Stimulated activated naive CD4-positive, alpha-beta T cell (primary cell): ENCODE measurements at places on chromosomes 1 and 21.
A peak's percentile ranks its signal among the peaks of the same experiment; 100 is the strongest.

- peak; percentile 24 for DNase-seq
Observed at GRCh38 chr21:45887120-45887611, 94.4 kb upstream of the COL6A1 start.

GRCh38 chr1:98304888-98305287 is 356.6 kb upstream of the SNX7 start:
- no peak for DNase-seq

DNA sequence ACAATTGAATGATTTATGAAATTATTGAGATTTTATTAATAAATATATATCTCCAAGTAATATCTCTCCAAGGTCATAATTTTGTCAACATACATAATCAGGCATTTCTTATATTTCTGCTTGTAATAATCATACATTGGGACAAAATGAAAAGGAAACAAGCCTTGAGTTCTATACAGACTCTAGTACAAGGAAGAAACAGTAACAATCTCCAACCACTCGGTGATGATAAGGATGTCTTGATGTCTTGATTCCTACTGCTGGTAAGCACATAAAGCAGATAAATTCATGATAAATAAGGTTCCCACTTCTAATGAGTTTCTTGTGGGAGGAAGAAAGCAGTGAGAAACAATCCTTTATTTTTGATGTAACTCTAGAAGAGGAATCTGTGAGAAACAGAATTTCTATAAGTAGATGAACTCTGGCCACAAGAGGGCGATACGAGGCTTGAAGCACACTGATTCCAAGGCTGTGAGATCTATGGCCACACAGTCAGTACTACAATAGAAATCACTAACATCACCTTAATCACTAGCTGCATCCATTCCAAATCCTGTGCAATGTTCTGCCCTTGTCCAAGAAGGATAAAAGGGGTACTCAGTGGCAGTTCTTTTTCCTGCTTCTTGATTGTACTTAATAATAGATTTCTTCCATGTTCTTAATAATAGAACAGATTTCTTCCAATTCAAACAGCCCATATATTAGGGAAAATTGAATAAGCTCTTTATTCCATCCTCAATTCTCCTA is 41.4 kb upstream of the LRRC8B start:
- peak; percentile 77 for DNase-seq

DNA sequence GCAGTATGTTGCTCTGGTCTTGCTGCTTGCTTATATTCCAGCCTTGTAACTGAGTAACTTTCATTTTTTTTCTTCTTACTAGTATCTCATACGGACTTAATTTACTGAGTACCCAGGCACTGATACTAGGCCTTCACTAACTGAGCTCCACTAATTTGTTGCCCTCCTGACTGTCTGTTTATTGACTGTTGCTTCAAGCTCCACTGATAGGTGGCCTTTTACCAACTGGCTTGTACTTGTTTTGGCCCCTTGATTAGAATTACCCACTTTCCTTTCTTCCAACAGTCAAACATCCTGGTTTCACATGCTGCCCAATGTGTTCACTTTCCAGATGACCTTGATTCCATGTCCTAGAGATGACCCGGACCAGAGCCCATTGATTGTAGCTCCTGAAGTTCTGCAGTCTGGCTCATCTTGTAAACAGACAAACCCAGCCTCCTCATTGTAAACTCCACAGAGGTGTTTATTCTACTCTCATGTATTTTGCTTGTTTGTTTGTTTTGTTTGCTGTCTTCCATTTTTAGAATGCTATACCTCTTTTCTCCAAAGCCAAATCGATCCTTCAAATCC is 27.7 kb downstream of the RGS1 start:
- DNase-seq, result no peak

GRCh38 chr1:177432897-177433296 is 262.1 kb downstream of the BRINP2 start:
- DNase-seq, result no peak

- DNase-seq, result no peak
Observed at GRCh38 chr1:98002288-98002687, 81.5 kb upstream of the DPYD start.

DNA sequence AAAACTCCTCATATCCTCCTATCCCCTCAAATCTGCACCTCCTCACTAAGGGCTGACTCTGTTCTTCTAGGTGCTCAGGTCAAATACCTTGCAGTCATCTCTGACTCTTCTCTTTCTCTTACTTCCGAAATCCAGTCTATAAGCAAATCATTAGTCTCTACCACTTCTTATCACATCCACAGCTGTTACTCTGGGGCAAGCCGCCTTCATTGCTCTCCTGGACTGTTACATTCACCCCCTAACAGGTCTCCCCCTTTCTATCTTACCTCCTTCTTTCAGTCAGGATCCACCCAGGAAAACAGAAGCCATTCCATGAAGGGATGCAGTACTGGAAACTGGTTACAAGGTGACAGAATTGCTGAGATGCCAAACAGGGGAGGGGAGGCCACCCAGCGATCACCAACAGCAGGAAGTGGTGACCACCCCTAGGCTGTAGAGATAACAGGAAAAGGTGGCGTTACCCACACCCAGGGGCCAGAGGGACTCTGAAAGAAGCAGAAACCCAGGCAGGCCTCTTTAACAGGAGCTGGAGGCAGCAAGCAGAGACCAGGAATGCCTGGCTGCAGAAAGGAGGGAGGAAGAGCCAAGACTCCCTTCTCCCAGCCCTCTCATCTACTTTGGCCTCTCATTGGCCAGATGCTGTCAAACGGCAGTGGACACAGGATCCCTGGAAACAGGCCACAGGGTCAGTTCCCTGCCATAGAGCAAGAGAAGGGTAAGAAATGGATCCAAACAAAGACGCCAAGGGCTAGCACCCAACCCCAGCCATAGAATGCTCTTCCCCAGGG is 55.5 kb upstream of the FOXO6 start:
- DNase-seq, result no peak

DNA sequence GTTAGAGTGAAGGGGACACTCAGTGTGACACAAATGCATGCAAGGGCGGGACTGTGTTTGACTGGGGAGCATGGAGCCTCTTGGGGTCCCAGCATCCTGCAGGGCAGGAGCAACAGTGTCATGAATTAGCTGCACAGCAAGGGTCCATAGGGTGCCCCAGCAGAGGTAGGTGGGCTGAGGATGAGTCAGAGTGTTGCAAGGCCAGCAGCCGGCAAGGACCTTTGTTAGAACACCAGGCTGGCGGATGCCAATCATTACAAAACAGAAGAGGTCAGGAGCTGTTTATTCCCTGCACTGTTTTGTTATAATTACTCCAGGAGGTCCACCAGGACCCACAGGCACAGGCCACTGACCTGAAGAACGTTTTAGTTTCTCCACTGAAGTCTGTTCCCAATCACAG is 362.2 kb upstream of the DUSP10 start:
- no peak for DNase-seq

DNA sequence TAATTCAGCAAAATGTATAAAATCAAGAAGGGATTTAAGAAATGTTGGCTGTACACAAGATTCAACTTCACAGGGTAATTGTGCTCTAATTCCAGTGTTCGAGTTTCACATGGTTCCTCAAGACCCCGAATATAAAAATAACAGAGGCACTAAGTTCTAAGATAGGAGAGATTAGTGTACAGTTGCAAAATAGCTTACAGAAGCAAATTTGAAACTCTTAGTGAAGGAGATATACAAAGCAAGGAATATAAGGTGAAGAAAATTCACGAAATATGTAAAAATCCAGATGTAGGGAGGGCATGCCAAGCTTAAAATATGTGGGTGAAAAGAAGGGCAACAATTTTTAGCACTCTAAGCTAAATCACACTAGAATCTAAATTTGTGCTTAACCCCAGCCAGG is 29.4 kb downstream of the TOR1AIP2 start:
- no peak for DNase-seq

- DNase-seq, result no peak
Observed at GRCh38 chr1:67687649-67688048, 2.6 kb downstream of the GADD45A start.

DNA sequence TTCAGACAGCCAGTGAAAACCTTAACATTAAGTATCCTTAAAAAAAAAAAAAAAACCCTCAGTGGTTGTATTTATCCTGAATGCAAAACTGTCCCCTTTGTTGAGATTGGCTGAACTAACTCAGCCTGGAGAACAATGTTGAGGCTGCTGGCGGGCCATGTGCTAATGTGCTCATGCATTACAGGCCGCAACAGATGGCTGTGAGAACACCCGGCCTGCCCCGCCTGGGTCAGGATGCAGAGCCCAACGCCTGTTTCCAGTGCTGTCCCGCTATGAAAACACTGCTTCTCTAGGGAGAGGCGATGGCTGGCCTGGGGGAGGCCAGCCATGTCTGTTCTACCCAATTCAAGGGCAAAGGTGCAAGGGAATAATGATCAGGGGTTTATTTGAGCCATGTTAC is 13.8 kb downstream of the OLIG2 start:
- no peak for DNase-seq

DNA sequence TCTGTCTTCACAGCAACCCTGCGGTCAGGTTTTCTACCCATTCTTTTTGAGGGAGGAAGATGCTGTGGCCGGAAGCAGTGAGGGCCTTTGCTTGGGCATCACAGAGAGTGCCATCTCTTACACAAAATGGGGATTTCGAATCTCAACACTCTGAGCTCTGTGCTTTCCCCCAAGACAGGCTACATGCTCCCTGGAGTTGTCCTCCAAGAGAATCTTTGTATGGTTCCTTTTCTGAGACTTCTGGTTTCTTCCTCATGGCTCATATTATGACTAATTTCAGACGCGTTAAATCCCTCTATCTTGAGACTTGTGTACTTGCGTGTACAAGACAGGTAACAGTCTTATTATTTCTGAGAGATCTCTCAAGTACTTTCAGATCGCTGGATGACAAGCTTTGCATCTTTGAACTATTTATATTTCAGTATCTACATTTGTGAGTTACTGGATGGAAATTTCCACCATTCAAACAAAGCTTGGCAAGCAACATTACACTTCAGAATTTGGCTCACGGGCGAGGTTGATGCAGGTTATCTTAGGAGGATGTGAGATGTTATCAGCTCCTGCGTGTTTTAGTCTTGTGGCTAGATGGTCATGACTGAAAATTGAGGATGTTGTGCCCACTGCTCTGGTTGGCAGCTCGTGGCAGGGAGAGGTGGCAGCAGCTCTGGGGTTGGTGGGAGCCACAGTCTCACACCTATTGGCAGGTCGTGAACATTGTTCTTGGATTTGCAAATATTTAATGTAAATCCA is 19.4 kb downstream of the ABCG1 start:
- DNase-seq, result peak; percentile 46

- no peak for DNase-seq
Observed at GRCh38 chr1:53586765-53587164, 127.6 kb downstream of the DMRTB1 start.

DNA sequence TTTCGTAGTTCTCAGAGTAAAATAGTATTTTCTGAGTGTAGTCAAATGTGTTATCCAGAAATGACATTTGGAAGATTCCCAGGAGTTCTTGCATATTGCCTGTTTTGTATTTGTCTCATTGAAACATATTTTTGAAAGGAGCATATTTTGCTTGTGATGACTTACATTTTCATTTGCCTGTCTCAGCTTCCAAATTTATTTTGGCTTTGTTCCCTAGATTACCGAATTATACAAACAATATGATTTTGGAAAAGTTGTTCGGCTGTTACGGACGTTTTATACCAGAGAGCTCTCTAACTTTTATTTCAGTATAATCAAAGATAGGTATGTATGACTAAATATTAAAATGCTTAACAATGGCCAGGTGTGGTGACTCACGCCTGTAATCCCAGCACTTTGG is 46.0 kb downstream of the IARS2 start:
- DNase-seq, result no peak

DNA sequence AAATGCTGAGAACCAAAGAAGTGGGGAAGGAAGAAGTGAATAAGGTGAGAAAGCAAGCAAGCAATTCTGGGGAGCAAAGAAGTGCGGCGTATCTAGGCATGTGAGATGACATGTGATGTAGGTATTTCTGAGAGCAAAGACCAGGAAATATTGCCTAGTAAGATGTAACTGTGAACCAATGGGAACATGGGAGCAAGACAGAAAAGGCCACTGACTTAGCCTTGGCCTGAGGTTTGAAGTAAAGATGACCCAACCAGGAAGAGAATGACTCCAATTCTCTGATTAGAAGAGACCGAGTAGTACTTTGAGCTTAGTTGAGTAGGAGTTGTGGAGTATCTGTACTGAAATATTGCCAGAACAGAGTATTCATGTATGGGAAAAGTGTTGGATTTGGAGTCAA is 31.1 kb downstream of the SLAMF6 start:
- DNase-seq, result no peak

- no peak for DNase-seq
Observed at GRCh38 chr1:12773438-12773837, at the start of gene PRAMEF12. Gene PRAMEF12, plus strand, starts transcription at chr1:12773738. Its CDS starts 1,130 bp downstream, at chr1:12774868.

- DNase-seq, result no peak
Observed at GRCh38 chr1:202075389-202075788, 47.3 kb upstream of the GPR37L1 start.

- DNase-seq, result no peak
Observed at GRCh38 chr21:40208206-40208947, 341.1 kb downstream of the PCP4 start.

- no peak for DNase-seq
Observed at GRCh38 chr1:7896994-7897393, 43.6 kb downstream of the TNFRSF9 start.

DNA sequence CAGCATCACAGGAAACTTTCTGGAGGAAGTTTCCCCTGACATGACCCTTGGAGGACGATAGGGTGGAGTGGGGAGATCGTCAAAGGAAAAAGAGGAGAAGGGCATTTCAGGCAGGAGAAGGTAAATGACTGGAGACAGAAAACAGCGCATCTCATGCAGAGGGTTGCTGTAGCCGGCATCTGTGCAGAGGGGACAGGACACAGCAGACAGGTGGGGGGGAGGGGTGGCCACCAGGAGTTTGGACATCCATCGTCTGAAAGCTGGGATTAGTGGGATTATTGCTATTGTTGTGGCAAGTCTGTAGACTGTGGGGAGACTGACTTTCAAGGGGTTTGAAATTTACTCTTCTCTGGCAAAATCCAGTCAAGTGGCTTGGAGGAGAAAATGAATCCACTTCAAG is 463.9 kb downstream of the OMA1 start:
- no peak for DNase-seq

GRCh38 chr21:45257673-45258341 is 29.9 kb downstream of the POFUT2 start:
- DNase-seq, result no peak
